ENCODE measurements at places on chromosomes 5 and 9.

DNA sequence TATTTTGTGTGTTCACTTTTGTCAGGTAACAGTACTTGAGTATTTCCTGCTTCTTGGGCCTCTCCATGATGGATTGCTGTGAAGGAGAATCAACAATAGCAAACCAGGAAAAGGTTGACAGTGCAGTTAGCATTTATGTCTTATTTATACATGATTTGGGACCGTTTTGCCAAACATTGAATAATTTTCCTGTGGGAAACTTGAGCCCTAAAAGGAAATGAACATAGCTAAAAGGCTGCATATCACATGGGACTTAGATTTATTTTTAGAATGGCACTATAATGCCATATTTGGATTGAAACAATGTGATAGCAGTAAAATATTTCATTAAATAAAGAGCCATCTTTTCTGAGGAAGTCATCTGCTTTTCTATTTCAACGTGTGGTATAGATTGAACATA is 15.3 kb downstream of the GPR21 start:
- H3K27me3 ChIP-seq = no peaks in the 10 kb centered on the region
- no peak for DNase-seq
- no peak overlapping the region for H3K27ac ChIP-seq
- H3K4me1 ChIP-seq = no peaks in the 10 kb centered on the region
- H3K4me3 ChIP-seq = no peak overlapping the region
- H3K36me3 ChIP-seq = no peaks in the 10 kb centered on the region

DNA sequence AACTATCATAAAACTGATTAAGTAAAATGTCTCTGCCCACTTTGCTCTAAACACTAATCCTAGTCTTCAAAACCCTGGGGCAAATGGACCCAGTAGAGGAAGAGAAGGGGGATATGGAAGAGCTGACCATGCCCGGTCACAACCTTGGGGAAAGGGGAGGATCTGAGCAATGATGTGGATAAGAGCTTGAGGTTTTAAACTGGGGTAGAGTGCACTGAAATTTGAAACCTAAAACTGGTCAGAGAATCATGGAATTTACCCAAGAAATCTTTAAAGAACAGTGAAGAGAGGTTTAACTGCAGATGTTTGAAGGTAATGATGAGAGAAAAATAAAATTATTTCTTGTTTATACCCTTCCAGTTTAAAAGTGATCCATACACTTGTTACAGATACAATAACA is 110.8 kb downstream of the MRPS30 start:
- no peak overlapping the region for H3K4me3 ChIP-seq
- no peaks in the 10 kb centered on the region for H3K4me1 ChIP-seq
- H3K27ac ChIP-seq = no peak overlapping the region
- no peak for DNase-seq

GRCh38 chr9:77438653-77439052 is 209.5 kb downstream of the GNA14 start:
- H3K27ac ChIP-seq = no peak overlapping the region
- H3K4me1 ChIP-seq = peaks cover 11% of the 10 kb centered on the region
- DNase-seq = no peak
- no peaks in the 10 kb centered on the region for H3K27me3 ChIP-seq
- H3K36me3 ChIP-seq = no peaks in the 10 kb centered on the region
- no peak overlapping the region for H3K4me3 ChIP-seq

- H3K4me3 ChIP-seq = no peak overlapping the region
- DNase-seq = peak; percentile 21
- H3K27ac ChIP-seq = no peak overlapping the region
- H3K36me3 ChIP-seq = no peaks in the 10 kb centered on the region
- H3K27me3 ChIP-seq = no peaks in the 10 kb centered on the region
These were observed 46.2 kb downstream of the SLC28A3 start for GRCh38 chr9:84294241-84294950.

- no peak overlapping the region for H3K27ac ChIP-seq
- peaks cover 28% of the 10 kb centered on the region for H3K4me1 ChIP-seq
- H3K4me3 ChIP-seq = no peak overlapping the region
- DNase-seq = no peak
- H3K27me3 ChIP-seq = no peaks in the 10 kb centered on the region
These were observed 33.0 kb upstream of the NCS1 start for GRCh38 chr9:130139251-130139650.

Data from neural progenitor cell (in vitro differentiated cells).